ENCODE measurements at places on chromosomes 3 and 15.

DNA sequence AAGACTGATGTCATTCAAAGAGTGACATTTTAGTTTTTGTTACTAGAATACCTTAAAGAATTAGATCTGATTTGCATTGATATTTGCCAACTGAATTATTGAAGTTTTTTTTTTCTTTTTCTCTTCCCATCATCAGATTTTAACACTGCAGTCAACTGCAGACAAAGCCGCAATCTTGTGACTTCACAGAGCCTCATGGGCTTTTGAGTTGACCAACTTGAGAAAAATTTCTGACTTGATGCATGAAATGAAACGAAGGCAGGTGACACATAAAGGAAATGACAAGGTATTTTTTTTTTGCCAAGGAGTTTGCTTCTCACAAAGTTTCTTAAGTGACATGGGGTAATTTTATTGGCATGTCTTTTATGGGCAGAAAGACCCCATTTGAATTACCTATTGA is 383.7 kb downstream of the GAP43 start:
- DNase-seq = no peak

GRCh38 chr3:128226795-128227395 is 73.6 kb downstream of the EEFSEC start:
- no peak for DNase-seq

DNA sequence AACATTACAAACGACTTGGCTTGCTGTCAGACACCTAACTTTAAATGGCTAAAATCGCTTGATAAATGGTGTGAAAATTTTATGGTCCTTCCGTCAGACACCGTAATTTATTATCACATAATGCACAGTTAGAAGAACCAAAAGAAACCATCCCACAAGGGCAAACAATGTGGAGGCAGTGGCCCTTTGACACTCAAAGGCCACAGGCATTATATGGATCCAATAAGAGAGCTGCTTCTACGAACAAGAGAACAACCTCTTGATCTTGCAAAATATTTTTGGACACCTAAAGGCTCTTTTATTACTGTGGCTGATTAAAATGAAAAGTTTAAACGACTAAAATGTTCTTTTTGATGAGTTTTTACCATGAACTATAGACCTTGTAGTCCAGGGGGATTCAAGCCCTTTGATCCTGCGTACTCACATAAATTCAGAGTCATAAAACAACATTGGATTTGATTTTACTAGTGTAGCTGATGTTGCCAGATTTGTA is 202.8 kb downstream of the FMN1 start:
- DNase-seq = no peak

DNA sequence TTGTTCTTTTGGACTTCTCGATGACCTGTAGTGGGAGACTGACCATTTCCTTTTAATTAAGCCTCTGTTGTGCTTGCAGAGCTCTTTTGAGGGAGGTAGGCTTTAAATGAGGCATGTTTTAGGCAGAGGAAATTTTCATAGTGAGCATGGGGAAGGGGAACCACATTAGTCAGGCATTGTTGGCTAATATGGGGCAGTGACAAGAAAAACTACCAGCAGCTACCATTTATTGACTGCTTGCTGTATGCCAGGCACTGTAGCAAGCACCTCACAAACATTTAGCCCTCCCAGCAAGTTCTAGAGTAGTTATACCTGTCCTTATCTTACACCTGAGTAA is 10.9 kb downstream of the ATG7 start:
- no peak for DNase-seq

GRCh38 chr3:139364549-139364948 is 20.7 kb downstream of the MRPS22 start:
- no peak for DNase-seq

DNA sequence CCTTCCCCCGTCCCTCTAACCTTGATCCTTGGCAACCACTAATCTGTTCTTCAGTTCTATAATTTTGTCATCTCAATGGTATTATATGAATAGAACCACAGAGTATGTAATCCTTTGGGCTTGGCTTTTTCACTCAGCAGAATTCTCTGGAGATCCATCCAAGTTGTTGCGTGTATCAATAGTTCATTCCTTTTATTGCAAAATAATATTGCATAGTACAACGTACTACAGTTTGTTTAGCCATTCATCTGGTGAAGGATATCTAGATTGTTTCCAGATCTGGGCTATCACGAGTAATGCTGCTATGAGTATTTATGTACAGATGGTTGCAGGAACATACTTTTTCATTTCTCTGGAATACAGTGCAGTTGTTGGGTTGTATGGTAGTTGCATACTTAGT is 76.2 kb downstream of the PLXNA1 start:
- DNase-seq = no peak

DNA sequence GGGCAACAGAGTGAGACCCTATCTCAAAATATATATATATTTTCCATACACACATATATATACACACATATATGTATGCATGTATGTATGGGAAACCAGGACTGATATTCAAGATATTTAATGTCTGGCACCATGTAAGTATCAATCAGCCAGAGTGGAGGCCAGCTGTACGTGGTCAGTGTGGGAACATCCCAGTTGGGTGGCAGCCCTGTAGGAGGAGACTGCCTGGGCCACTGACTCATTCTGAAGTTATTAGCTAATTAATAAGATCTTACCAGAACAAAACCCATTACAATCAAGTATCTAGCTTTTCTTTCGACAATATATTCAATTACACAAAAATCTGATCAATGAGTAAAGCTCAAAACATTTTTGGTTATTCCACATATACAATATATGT is 85.1 kb upstream of the OCA2 start:
- DNase-seq = no peak

GRCh38 chr3:119643528-119643927 is 16.9 kb downstream of the POPDC2 start:
- no peak for DNase-seq

DNA sequence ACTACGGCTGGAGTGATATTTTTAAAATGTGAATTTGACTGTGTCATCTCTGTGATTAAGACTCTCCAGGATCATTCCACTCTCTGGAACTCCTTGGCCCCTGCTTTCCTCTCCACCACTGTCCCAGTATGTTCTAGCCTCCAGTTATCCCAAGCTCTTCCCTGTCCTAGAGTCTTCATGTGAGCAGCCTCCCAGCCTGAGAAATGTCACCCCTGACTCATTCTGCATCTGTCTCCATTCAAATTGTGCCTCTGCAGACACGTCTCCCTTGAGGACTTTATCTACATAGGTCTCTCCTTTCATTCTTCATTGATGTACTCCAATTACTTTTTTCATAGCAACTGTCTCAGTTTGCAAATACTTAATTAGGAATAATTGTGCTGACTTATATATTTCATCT is 317.7 kb upstream of the ADAMTS9 start:
- DNase-seq = no peak

GRCh38 chr15:94563456-94563855 is 332.1 kb downstream of the MCTP2 start:
- no peak for DNase-seq

DNA sequence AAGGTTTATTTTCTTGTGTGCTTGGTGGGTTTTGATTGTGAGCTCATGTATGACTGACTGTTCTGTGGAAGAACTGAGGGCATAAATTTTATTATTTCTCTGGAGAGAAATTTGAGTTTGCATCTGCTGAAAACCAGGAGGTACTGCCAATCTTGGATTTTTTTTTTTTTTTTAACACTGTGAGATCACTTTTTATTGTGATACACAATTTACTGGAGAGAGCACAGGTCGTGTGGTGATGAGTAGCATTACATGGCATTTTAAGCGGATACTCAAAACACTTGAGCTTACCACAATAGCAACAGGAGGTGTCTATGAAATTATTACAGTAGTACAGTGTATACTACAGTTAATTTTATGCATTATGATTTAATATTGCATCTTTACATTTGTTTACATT is 237.4 kb downstream of the MFSD1 start:
- DNase-seq = no peak

GRCh38 chr3:7328339-7328738 is 467.4 kb downstream of the GRM7 start:
- DNase-seq = no peak

GRCh38 chr3:170692720-170693119 is 106.8 kb upstream of the SLC7A14 start:
- DNase-seq = no peak

DNA sequence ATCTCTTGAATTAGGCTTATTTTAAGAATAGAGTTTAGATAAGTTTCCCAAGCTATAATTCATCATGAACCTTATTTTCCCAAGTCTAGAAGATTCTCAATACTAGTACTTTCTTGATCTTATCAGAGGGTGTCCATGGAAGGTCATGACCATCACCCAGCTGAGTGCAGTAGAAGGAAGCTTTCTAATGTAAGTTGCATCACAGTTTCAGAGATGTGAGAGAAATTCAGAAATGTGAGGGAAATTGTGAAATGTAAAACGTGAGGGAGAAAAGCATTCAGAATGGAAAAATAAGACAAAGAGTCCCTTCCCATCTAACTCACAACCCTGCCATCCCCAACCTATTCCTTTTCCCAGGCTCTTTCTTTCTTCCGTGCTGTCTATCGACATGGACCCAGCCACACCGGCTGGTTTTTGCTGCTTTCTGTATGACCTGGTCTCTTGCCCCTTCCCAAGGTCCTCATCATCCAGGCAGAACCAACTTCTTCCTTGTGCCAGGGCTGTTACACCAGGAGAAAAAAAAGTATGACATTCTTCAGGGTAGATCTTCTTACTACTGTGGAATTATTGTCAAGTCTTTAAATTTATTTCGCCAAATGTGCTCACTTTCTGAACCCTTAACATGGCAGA is 6.7 kb downstream of the CAPN3 start:
- DNase-seq = no peak

DNA sequence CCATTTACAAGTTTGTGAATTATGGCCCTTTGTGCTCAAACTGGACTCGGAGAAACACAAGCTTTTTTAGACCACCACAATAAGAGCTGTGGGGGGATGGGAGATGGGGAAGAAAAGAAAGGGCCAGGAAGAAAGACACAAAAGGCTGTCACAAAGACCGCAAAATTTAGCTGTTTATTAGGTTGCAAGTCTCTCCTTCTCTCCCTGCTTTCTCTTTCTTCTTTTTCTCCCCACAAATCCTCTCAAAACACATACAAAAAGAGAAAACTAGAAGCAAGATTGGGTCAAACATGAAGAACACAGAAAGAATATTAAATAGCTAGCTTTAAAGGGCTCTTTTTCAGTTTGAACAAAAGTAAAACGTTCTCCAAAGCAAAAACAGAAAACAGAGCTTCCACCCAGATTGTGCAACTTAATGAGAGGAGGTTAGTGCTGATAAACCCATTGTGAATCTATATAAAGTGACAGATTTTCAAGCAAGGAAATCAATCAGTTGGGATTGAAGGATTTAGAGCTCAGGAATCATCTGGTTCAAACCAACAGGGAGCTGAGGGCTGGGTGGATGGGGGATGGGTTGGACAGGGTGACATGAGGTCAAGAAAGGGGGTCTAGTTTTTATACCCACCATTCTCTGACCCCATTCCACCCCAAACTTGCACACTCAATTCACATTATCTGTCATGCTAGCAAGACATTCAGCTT is 87.3 kb downstream of the DHX30 start:
- no peak for DNase-seq

GRCh38 chr15:60362321-60363086 is 35.3 kb downstream of the ANXA2 start:
- no peak for DNase-seq

DNA sequence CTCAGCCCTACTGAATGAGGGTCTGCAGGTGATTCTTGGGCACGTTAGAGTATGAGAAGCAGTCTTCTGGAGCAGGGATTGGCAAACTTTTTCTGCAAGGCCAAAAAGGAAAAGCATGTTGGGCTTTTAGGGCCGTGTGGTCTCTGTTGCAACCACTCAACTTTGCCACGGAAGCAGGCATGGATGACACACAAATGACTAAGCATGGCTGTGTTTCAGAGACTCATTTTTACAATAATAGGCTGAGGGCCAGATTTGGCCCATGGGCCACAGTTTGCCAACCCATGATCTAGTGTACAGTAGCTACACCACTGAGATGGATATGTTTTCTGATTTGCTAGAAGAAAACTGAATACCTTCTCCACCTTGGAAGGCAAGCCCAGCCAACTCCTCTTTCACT is 66.1 kb upstream of the PRICKLE2 start:
- no peak for DNase-seq

- DNase-seq = no peak
Observed at GRCh38 chr3:145457825-145458552, 703.0 kb downstream of the PLOD2 start.

Data from NCI-H1436 (cell line).